ENCODE measurements at places on chromosomes 1 and 21.

DNA sequence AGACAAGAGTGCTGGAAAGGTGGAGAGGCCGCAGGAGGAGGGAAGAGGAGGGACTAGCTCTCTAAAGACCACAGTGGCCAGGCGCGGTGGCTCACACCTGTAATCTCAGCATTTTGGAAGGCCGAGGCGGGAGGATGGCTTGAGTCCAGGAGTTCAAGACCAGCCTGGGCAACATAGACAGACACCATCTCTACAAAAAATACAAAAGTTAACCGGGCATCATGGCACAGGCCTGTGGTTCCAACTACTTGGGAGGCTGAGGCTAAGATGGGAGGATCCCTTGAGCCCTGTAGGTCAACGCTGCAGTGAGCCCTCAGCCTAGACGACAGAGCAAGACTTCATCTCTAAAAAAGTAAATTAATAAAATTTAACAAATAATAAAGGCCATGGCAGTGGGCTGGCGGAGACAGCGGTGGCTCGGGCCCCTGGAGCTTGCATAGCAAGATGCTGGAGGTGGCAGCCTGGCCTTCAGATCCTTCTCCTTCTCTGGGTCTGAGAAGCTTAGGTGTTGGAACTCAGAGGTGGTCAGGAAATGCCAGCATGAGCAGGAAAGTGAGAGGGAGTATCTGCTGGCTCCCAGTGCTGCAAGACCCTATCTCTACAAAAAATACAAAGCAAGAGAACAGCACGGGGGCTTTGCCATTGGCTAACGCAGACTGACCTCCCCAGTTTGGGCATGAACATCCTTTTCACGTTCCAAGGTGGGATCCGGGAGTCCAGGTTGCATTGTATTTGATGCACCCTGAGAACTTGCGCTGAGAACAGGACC is 10.7 kb downstream of the WNT3A start:
- DNase-seq, result no peak

DNA sequence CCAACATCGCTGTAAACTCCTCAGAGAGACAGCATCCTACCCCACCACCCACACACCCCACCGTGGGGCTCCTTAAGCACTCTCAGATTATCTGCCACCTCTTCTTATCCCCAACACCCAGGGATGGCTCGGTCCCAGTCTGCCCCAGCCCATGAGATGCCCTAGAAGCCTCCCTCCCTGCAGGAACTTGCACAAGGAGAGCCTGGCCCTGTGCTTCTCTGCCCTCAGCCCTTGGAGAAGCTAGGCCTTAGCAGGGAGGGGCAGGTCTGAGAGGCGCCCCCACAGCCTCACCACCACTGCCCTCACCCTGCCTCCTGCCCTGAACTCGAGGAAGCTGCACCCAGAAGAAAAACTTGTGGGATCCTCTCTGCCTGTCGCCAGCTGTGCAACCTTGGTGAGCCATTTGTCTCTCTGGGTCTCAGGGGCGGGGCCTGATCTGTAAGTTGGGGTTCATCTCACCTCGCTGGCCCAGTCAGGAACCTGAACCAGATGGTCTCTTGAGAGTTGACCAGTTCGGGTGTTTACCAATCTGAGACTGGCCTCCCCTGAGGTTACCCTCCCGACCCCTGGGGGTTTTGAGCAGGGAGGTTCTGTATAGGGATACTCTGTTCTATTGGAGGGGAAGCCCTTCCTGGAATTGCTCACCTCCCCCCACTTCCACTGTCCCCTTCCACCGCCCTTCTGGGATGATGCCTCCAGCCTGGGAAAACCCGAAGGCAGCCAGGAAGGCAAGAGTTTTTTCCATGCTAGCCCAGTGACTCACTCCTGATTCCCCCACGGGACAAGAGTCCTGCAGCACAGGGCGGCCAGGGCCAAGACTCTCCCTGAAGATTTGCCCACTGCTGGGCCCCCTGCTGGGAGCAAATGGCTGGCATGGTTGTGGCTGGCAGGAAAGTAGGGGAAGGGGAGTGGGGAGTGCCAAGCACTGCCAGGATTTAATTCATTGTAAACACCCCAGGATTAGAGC is at the start of gene S100A3:
Gene S100A3 (minus strand): TSS at position 537 of the 967 bp plus-strand sequence. CDS start 773 bp downstream, outside the sequence.
- DNase-seq, result no peak

- no peak for DNase-seq
Measured at GRCh38 chr1:40810927-40811326, 27.3 kb downstream of the KCNQ4 start.

GRCh38 chr1:109426281-109427170 is at the start of gene PSMA5:
TSS of gene PSMA5 (minus strand) at chr1:109426448. CDS start at chr1:109426330, 118 bp downstream.
- peak; percentile 73 for DNase-seq

DNA sequence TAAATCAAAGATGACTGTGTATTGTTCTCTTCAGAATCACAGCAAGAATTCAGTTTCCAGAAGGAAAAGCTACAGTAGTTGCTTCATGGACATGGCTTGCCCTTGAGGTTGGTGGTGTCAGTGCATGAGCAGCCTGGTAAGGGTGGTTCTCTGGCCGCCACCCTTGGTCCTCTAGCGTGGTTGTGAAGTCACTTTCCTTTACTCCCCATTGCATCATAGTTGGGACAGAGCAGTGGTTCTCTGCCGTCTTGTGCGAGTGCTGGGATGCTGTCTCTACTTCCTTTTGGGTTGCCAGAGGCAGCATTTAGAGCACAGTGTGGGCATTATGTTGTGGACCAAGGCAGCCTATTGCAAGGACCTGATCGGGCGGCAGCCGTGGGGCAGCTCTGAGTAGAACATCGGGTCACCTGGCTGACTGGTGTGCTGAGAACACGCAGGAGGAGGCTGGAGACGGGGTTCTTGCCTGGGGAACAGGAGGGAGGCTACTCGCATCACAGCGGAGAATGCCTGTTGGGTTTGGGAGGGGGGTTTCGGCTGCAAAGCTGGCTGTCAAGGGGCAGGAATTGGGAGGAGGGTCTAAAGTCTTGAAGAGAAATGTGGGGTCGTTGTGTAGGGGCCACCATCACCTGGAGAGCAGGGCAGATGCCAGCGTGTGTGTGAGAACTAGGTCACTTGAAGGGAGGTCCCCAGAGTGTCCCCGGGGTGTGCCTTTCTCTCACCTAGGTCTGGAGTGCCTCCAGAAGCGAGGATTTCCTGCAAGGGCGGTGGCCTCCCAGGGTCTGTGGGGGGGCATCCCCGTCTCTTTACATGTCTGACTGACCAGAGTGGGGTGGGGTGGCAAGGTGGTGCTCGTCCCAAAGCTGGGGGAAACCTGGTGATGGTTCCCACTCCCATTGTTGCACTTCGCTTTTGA is 6.3 kb downstream of the ARF1 start:
- DNase-seq, result no peak

DNA sequence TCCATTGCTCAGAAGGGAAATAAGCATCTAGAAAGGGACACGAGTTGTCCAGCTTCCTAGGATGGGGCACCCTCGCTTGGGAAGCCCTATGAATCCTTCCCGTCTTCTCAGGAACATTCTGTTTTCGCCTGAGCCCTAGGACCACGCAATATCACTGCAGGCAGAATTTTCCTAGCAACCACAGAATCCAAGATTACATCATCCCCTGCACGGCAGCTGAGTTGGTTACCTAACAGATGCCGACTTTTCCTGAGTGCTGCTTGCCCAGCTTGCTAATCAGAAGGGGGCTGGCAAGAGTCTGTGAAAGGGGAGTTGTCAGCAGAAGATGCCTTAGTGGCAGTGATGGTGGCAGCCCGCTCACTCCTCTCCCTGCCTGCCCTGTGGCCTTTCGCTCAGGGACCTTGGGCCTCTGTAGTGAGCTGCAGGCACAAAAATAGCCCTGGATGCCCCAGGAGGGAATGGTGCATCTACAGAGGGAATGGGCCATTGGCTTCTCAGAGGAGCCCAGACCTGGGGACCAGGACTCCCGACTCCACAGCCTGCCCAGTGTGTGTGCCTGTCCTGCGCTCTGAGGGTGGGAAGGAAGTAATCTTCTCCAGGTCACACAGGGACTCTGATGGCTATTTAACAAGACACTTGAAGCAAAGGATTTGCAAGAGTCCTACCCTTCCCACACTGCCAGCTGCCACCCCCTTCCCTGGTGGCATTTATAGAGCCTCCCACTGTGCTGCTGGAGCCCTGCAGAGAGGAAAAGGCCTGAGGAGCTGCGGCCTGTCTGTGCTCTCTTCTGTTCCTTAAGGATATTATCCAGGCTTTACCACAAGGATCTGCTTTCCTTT is 28.9 kb upstream of the CLSTN1 start:
- DNase-seq, result no peak

GRCh38 chr1:181905944-181906597 is 155.4 kb downstream of the ZNF648 start:
- DNase-seq, result no peak

- no peak for DNase-seq
Measured at GRCh38 chr1:24657781-24658180, 14.7 kb downstream of the SRRM1 start.

DNA sequence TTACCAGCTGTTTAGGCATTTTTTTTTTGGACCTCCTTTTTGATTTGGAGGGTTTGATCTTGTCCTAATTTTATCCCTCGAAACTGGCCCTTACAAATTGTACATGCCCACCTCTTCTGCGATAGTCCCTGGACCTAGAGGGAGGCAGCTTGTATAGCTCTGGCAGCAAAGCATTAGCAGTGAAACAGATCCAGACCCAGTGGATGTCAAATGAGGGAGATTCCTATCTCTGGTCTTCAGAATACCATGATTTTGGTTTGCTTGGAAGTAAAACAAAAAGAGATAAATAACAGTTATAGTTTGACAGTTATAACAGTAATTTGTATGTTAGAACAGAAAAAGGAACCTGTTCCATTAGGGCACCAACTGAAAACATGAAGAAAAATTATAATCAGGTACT is 123.6 kb downstream of the MIS18A start:
- no peak for DNase-seq

- DNase-seq, result no peak
Measured at GRCh38 chr1:34714386-34714785, 40.5 kb upstream of the GJB5 start.

DNA sequence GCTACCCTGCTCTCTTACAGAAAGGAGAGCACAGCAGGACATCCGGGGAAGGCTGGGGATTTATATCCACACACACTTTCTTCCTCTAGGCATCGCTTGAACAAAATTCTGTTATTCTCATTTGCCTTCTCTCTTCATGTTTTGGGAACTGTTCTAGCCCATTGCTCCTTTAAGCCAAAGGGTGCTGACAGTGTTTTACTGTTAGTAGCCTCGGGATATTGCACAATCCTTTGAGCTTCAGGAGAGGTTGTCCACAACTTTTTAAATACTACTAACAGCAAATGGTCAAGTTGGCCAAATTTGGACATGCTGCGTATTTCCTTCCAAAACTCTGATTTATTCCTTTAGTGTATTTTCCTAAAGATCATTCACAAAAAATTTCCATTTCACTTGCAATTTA is 579.2 kb upstream of the RGS18 start:
- no peak for DNase-seq

DNA sequence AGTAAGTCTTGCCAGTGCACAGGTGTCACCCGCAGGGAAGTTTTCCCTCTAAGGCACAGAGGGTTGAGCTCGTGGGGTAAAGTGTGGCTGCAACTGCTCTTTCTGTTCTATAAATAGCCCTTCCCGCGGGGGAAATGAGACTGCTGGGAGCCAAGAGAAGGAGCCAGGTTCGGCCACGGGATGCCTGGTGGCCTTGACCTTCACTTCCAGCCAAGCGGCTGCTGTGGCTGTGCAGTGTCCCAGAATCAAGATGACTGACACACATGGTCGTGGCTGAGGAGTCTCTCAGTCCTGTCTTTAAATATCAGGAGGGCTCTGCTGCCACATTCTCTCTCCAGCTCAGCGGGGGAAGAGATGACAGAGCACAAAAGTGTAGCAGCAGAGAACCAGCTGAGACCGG is 154.1 kb upstream of the VAMP3 start:
- no peak for DNase-seq

- no peak for DNase-seq
Measured at GRCh38 chr1:79749607-79750006, 743.1 kb upstream of the ADGRL4 start.

DNA sequence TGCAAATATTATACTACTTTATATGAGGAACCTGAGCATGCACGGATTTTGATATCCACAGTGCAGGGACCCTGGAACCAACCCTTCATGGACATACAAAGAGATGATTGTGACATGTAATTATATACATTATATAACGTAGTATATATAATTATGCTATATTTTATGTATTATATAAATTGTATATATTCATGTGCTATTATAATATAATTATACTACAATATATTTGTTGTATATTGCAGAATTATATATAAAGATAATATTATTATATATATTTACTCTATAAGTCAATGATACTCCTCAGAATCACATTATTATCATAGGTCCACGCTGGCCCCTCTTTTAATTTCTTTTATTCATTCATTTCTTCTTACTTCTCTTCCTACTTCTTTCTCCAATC is 70.9 kb downstream of the TNFSF18 start:
- no peak for DNase-seq

GRCh38 chr21:33308586-33309490 is 15.9 kb upstream of the IFNAR1 start:
- no peak for DNase-seq

DNA sequence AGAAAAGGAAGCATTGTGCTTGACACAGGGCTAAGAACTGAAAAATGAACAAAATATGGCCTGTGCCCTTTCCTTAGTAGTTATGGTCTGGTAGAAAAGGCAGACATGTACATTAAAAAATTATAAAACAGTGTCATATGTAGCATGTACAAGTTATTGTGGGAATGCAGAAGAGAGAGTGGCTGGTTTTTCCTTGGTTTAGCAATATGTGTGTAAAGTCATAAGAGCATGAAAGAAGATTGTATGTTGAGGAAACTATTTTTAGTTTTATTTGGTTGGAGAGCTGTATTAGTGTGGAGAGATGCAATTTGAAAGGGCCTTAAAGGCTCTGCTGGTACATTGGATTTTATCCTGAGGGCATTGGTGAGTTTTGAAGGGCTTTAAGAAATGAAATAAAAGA is 145.8 kb downstream of the PDE4B start:
- no peak for DNase-seq

- DNase-seq, result no peak
Measured at GRCh38 chr1:212566522-212567479, 41.8 kb upstream of the ATF3 start.

DNA sequence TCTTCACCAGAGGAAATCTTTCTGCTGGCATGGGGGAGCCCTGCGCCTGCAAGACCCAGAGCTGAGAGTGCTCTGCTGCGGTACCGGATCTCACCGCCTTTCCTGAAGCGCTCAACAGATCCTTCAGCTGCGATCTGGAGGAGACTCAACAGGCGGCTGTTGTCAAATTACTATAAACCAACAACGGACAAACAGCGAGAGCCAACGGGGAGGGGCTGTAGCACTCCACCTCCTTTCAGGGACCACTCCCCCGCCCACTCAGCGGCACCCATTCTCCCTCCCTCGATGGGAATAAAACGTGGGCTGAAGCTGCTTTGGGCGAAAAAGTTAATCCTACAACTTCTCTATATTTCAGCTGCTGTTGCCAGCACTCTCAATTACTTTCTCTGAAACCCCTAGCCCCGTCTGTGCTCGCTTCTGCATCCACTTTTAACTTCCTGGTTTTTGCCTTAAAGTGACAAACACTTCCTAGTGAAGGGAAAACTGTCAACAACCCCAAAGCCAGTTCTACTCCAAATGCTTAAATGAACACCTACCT is at the start of gene FMO5:
Gene FMO5 (minus strand): TSS at position 147 of the 538 bp plus-strand sequence. CDS start 310 bp downstream, outside the sequence.
- peak; percentile 30 for DNase-seq

DNA sequence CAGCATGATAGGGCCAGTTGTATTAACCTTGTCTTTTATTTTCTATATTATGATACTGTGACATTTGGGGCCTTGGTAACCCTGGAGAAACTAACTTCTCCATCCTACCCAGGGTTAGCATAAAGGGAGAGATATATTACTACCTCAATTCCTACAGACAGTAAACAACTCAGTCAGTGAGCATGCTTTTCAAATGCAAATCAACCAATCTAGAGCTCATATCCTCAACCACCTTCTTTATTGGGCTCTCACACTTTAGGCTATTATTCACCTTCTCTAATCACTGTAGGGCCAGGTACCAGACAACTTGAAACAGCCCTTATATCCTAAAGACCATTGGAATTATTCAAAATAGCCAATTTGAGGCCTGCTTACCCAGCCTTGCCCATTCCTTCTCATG is 477.6 kb downstream of the PTPRC start:
- DNase-seq, result no peak
